ENCODE measurements at places on chromosomes 13 and 19.

DNA sequence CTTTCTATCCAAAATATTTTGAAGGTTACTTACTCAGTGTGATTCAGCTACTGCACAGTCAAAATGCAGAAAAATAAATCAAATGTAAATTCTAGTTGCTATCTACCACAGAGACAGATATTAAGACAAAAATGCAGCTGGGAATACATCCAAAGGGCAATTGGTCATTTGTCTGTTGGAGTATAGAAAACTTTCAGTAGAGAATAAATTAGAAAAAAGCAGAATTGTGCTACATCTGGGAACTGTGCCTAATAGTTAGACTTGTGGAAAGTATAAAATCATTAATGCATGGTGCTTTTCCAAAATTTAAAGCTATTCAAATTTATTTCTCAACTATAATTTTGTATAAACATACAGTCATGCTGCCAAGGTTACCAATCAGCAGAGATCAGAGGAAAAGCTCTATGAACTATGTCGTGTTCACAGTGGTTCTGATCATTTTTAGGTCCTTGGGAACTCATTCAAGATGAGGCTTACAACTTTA, 1635.8 kb downstream of the PCDH9 start:
- DNase-seq: no peak

DNA sequence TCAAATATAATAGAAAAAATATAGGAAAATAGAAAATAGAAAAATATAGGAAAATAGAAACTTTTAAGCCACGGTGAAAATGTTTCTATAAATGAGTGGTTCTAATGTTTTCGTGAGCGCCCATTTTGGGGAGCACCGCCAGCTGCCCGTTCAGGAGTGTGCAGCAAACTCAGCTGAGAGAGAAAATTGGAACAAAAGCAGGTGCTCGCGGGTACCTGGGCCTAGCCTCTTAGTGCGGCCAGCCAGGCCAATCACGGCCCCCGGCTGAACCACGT, 204 bp upstream of the PDX1 start:
- no peak for DNase-seq

DNA sequence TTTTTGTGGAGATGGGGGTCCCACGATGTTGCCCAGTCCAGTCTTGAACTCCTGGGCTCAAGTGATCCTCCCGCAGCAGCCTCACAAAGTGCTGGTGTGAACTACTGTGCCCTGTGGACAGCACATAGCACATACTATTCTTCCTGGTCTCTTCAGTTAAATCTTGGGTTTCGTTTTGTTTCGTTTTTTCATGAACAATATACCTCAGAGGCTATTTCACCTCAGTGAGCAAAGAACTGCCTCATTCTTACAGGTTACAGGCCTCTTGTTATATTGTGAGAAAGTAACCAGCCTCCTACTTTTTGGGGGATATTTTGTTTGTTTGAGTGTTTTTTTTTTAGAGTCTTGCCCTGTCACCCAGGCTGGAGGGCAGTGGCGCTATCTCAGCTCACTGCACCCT, 1.3 kb upstream of the C3 start:
- no peak for DNase-seq

DNA sequence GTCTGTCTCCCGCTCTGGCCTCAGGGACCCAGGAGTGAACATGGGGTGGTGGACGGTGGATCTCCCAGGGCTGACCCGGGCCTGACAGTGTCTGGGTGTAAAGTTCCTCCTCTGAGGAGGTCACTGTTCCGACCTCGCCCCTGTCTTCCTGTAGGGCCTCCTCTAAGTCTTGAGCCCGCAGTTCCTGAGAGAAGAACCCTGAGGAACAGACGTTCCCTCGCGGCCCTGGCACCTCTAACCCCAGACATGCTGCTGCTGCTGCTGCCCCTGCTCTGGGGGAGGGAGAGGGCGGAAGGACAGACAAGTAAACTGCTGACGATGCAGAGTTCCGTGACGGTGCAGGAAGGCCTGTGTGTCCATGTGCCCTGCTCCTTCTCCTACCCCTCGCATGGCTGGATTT, at the start of gene SIGLEC9:
TSS of gene SIGLEC9 (plus strand) at position 178 of the 400 bp plus-strand sequence. CDS start at position 247, 69 bp downstream.
- DNase-seq: no peak

DNA sequence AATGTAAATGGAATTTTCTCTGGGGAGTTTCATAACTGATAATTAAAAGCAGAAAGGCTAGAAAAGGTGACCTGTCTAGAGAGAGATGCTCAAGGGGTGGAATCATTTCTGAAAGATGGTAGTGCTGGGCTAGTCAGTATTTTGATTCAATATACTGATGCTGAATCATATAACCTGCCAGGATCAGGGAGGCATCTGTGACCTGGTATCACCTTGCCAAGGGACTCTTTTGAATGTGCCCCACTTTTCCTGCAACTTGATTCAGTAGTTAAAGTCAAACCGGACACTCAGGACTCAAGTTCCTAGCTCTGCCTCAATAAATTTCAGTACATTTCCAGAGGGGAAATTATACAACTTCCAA, 15.8 kb downstream of the LCP1 start:
- no peak for DNase-seq

- no peak for DNase-seq
These were observed 569 bp downstream of the POLR1D start for GRCh38 chr13:27622102-27622820.

- no peak for DNase-seq
These were observed 41.7 kb upstream of the WDFY2 start for GRCh38 chr13:51542346-51543242.

DNA sequence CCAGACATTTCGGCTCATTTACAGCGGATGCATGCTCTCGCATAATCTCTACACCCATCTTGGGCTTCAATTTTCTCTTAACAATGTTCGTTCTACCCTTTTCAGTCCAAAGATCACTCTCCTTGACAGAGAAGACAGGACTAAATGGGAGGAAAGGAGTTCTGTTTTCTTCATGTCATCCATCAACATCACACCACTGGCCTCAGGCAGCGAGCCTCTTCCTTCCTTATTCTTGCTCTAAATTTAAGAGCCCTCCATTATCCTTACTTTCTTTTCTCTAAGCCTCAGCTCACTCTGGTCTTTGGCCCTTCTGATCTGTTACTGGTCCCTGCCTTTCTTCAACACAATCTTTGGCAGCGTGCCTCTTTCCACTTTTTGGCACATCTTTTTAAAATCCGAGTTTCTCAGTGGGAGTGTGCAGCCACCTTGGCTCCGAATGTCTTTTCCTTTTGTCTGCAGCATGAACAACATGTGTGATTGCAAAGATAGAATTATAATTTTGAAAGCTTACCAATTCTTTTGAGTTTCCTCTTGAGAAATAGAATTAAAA, 98.7 kb downstream of the FAM216B start:
- no peak for DNase-seq

DNA sequence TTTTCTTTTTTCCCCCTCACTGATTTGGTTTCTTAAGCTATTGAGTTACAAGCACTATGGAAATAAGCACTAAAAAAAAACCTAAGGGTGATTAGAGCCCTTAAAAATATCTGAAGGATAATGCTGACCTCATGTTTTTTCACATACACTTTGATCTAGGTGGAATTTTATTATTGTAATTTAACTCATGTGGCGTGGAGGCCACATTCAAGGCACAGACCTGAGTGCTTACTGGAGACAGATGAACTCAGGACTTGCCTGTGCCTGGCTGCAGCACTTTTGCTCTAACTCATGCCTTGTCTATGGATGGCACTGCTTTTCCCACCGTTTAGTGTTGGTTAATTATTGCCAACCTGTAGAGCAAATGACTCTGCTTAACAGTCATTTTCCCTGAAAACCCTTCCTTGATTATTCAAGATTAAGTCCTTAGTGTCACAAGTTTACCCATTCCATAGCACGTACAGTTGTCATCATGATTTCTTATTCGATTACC, 541.4 kb downstream of the GPC6 start:
- DNase-seq: no peak

Measured in activated naive CD4-positive, alpha-beta T cell treated with anti-CD3 and anti-CD28 coated beads, Interleukin-2, amount 50 U/mL, for 72 hours (primary cell).